Stimulated activated CD4-positive, alpha-beta T cell treated with anti-CD3 and anti-CD28 coated beads, Interleukin-12 subunit alpha, Interleukin-12 subunit beta, amount 100 ng/mL, for 4 hours (primary cell): ENCODE measurements at places on chromosomes 12 and 14.

- no peak for DNase-seq
Measured at GRCh38 chr14:25259470-25259869, 209.5 kb upstream of the STXBP6 start.

- no peak for DNase-seq
Measured at GRCh38 chr14:61347826-61348443, 26.6 kb downstream of the PRKCH start.

DNA sequence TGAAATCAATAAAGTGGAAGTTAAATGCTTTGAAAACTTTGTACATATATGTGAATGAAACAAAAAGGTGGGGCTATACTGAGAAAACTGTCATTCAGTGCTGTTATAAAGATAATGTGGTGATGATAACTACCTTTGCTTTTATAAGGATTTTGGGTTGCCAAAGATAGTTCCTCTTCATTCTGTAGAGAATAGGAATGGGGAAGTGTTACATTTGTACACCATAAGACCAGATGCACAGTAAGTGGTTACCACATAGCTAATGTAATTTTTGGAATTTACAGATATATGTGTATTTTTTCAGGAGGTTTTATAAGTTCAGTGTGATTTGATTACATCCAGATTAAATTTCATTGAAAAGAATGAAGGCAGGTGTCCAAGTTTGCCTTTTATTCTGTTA, 18.1 kb downstream of the RAB21 start:
- DNase-seq: no peak

- DNase-seq: no peak
Measured at GRCh38 chr14:103443111-103443510, 57.9 kb downstream of the MARK3 start.

DNA sequence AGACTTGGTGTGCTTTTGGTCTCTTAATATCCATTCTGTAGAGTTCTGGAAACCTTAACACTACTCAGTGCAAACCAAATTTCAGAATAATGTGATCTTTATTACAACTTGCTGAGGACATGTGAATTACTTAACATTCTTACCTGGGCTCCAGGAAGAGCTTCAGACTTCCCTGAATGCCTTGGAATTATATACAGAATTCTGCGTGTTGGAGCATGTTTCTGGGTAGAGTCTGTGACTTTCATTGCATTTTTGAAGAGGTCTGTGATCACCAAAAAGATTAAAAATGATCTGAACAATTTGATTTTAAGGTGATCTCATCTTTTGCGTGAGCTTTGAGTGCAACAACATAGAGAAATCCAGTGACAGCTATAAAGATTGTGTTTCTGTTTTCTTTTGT, 35.4 kb downstream of the ZDHHC17 start:
- DNase-seq: no peak

- DNase-seq: no peak
Measured at GRCh38 chr14:52951681-52952554, 1.1 kb upstream of the FERMT2 start.

DNA sequence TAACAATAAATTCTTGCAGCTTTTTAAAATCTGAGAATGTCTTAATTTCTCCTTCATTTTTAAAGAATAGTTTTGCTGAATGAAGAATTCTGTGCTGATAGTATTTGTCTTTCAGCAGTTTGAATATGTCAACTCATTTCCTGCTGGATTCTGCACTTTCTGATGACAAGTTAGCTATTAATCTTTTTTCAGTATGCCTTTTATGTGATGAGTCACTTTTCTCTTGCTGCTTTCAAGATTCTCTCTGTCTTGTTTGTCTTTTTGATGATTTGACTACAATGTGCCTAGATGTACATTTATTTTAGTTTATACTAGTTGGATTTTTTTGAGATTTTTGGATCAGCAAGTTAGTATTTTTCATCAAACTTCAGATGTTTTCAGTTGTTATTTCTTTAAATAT, 87.9 kb upstream of the AVPR1A start:
- DNase-seq: no peak

- no peak for DNase-seq
Measured at GRCh38 chr14:60641742-60642269, 7.5 kb downstream of the SIX1 start.

DNA sequence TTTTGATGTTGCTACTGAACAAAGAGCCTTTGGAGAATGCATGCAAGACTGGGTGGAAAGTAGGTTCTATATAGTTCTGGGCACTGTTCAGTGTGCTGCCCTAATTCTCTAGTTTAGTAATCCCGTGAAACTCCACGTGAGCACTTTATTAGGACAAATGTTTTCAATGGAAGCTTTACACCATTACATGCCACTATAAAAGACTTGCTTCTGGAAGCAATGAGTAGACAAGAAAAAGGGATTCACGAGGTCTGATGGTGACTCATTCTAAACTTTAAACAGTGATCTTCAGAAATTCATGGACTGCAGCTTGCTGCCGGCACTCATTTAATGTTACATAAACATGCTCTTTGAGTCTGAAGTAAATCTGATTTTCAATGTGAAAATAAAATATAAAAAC, 22.3 kb downstream of the ATG14 start:
- no peak for DNase-seq

DNA sequence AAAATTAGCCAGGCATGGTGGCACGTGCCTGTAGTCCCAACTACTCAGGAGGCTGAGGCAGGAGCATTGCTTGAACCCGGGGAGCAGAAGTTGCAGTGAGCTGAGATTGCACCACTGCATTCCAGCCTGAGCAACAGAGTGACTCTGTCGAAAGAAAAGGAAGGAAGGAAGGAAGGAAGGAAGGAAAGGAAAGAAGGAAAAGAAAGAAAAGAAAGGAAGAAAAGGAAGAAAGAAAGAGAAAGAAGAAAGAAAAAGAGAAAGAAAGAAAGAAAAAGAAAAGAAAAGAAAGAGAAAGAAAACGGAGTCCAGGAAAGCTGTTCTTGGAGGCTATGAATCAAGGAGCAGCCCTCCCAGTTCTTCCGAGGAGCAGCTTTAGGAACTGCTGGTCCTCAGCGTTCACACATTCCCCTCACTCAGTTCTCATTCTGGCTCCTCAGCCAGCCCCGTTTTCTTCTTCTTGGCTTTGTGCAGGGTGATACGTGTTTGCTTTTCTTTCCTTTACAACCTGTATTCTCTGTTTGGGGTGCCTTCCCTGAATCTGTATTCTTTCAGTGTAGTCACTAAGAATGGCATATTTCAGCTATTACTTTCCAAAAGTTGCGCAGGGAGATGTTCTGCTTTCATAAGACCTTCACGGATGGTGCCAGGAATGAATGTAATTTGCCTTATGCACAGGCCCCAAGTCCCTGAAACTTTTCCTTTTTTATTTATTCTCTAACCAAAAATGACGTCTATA, 12.2 kb downstream of the FBXL14 start:
- no peak for DNase-seq

DNA sequence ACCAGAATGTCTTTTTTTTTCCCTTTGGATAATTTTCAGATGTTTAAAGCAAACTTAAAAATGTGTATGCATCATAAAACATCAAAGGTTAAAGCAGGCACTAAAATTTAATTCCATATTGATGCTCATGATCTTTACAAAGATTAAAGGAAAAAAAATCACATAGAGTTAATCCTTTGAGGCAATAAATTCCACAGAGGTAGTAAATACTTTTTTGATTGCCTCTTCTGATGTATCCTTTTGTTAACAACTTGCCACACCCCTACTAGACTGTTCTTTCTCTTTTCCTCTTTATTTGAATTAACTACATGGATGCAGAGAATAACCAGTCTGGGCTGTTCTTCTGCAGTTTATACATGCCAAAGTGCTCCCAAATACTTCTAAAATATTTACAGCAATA, 45.2 kb upstream of the KCNJ8 start:
- no peak for DNase-seq

DNA sequence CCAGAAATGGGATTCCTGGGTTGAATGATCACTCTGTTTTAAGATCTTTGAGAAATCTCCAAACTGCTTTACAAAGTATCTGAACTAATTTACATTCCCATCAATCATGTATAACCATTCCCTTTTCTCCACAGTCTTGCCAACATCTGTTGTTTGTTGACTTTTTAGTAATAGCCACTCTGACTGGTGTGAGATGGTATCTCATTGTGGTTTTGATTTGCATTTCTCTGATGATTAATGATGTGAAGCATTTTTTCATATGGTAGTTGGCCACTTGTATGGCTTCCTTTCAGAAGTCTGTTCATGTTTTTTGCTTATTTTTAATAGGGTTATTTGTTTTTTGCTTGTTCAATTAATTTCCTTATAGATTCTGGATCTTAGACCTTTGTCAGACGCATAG, 211.8 kb upstream of the AVPR1A start:
- DNase-seq: no peak

DNA sequence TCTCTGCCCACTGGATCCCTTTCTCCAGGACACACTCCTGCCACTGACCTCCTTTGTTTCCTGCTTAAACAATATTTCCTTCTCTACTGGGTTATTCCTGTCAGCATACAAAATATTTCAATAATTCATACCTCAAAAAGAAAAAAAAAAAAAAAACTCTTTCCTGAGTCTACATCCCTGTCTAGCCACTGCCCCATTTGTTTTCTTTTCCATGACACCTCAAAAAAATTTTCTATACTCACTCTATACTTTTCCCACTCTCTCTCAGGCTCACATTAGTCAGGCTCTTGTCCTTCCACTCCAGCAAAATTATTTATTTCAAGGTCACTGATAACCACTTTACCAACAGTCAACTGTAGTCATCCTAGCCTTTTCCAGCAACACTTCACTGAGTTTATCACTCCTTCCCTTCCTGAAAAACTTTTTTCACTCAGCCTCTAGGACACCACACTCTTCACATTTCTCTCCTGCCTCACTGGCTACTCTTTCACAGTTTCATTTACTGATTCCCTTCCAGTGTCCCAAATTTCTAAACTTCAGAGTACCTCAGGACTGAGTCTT, 29.4 kb upstream of the GXYLT1 start:
- no peak for DNase-seq

DNA sequence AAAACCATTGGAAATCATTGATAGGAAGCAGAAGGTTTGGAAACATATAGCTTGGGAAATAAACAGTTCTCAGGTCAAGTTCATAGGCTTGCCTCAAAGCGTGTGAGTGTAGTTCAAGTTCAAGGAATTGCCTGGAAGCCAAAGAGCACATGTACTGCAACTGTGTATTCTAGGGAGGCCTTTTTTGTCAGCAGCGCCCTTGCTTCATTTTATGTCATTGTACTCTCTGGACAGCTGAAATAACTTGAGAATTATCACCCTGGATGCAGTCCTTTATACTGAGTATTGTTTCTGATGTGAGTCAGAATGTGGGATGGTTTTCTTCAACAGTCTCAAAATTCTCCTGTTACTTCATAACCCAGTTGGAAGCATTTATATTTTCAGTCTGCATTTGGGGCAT, 16.0 kb upstream of the EVL start:
- DNase-seq: no peak

- no peak for DNase-seq
Measured at GRCh38 chr12:121290410-121290809, 6.1 kb downstream of the CAMKK2 start.

DNA sequence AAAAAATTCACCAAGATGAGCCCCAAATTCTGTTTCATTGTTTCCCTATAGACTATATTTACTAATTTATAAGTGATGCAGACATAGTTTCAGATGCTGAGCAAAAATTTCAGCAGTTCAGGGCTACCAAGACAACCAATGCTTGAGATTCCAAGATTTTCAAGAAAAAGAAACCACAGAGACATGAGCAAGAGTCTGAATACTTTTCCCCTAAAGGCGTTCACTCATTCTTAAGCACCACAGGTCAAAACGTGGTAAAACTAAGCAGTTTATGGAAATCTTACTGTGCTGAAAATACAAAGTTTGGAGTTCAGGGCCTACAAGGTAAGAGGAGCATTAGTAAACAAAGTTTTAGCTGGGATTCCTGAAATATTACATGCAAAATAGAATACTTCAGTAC, 221.2 kb downstream of the KCNH5 start:
- DNase-seq: no peak

DNA sequence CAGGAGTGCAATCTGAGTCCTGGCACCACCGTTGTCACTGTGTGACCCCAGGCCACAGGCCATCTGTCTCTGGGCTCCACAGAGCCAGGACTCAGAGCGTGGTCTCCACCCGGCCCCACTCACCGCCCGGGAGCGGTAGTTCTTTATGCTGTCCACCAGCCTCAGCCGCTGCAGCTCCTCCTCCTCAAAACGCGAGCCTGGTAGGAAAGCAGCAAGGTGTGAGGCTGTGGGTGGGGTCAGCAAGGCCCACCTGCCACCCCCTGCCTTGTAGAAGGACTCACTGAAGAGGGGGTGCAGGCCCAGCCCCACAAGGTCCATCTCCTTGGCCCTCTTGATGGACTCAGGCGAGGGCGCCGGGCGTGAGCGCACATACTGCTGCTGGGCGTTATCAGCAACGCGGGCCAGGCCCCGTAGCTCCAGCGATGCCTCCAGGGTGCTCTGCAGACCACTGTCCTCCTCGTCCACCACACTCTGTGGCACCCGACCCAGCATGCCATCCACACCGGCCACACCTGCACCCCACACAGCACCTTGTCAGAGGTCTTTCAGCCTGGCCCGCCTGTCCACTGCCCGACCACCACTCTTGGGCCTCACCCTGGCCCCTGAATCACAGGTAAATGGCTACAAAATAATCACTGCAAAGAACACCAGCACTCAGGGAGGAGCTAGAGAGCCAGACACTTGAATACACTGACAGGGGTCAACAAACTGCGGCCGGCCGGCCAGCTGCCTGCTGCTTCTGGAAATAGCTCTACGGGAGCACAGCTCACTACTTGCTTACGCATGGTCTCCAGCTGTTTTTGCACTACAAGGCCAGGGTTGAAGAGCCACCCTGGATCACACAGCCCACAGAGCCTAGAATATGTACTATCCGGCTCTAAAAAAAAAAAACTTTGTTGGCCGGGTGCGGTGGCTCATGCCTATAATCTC, 16.3 kb downstream of the CFAP73 start:
- no peak for DNase-seq

DNA sequence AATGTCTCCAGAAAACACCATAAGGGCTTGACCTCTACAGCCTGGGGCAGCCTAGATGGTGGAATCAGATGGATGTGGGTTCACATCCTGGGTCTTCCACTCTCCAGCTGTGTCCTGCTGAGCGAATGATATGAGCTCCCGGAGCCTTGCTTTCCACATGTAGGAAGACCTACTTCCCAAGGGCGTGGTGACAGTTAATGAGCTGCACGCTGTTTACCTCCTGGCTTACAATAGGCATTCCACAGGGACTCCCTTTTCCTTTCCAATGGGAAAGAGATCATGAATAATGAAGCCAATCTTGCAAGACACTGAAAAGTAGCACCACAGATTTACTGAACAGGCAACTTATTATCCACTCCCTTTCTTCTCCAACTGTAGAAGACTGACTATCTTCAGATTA, 46.1 kb downstream of the TMTC1 start:
- DNase-seq: no peak

DNA sequence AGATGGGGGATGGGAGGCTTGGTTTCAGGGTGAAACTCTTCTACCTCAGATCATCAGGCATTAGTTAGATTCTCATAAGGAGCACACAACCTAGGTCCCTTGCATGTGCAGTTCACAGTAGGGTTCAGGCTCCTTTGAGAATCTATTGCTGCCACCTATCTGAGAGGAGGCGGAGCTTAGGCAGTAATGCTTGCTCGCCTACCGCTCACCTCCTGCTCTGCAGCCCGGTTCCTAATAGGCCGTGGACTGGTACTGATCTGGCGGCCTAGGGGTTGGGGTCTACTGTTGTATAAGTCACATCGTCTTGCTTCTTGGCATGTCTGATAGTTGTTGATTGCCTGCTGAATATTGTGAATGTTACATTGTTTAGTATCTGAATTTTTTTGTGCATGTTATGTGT, 12.2 kb downstream of the SCYL2 start:
- no peak for DNase-seq
